ENCODE measurements at places on chromosomes 3 and 15.

DNA sequence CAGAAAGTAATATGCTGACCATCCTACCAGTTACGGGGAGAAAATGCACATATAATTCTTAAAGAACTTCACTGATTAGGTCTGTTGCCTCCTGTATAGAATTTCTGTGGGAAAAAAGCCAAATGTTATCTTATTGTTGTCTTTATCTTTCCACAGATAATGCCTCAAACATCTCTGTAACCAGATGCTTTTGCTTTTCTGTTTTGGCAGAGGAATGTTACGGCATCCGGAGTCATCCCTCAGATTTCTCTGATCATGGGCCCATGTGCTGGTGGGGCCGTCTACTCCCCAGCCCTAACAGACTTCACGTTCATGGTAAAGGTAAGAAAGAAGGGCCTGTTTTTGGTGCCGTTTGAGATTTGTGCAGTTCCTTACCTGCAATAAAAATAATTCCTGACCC lies 33.5 kb downstream of the PCCB start:
- no peak for DNase-seq

GRCh38 chr3:133525435-133525834 lies 48.1 kb upstream of the CDV3 start:
- DNase-seq = no peak

DNA sequence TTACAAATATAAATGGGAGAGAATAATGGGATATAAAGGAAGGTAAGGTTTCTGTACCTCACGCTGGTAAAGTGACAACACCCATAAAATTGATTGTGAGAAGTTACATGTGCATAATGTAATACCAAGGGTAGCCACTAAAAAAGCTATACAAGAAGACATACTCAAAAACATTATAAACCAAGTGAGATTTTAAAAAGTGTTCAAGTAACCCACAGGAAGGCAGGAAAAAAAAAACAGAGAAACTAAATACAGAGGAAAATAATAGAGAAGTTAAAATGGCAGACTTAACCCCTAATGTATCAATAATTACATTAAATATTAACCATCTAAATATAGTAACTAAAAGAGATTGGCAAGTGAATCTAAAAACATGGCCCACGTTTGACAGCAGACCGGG lies 76.3 kb downstream of the PCSK6 start:
- DNase-seq = no peak

DNA sequence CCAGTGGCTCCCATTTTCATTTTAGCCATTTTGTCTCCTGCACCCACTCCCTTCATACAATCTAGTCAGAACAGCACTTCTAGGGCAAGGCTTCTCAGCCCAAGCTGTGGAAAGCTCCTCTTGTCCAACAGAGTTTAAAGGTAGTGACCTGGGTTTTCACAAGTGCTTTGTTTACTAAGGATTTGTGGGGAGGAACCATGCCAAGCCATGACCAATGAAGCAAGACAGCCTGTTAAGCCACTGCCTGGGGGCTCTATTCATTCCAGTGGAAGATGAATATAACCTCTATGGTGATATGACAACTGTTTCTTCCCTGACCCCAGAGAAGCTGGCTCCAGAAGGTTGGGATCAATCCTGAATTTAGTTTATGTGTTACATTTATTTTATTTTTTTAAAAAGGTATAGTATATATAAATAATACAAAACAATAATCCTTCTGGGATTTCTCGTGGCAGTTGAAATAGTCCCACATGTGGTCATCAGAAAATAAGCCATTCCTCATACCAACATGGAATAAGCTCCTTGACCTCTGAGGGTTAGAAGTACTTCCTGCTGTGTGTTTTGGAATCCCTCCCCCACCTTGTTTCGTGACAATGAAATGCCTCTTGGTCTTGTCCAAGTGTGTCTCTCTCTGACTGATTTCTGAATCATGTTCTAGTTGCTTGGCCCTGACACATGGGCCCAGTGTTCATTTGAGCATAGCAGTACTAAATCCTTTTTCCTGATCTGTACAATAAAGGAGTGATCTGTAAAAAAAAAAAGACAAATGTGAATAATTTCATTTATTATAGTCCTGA lies 13.3 kb upstream of the THUMPD3 start:
- DNase-seq = no peak

GRCh38 chr15:74716651-74717050 lies 8.7 kb downstream of the CYP1A1 start:
- no peak for DNase-seq

DNA sequence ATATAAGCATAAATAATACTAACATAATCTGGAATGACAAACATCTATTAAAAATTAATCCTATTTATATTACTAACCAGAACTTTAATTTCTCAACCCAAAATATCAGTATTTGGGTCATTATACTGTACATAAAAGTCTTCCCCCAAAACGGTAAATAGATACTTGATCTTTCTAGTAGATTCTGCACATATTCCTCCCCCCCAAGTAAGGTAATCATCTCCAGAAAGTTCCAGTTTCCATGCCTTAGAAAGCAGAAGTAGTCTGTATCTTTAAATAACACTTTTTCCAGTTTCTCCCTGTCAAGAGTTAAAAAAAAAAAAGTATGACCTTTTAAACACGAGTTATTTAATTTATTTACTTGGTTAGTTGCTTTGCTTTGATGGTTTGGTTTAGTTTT lies 150.7 kb upstream of the MB21D2 start:
- no peak for DNase-seq

- no peak for DNase-seq
Measured at GRCh38 chr3:137294139-137294538, 336.4 kb downstream of the IL20RB start.

DNA sequence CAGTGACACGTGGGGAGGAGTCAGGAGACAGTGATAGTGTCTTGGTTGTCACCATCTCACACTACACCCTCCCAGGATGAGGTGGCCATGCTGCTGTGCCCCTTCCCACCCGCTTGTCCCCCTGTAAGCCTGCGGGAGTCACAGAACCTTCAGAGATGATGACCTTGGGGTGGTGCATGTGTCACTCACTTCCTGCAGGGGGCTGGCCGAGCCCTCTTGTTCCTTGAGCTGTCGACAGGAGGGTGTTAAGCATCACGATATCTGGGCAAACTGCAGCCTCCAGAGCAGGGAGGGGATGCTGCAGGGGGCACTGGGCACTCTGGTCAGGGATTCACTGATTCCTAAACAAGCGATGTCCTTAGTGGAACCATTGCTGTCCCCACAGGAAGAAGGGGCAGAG lies 27.7 kb downstream of the FAH start:
- no peak for DNase-seq

Measured in heart left ventricle (tissue), 16 donors.